ENCODE measurements at places on chromosomes 2 and 18. TPM values are rescaled to one million over a fixed set of nuclear protein-coding genes. Genes with fewer than 3 reads are reported as not detected.

NAT8 gene
- 29.7 TPM for polyA plus RNA-seq

VIT gene
- not detected for polyA plus RNA-seq

LOXHD1 gene
- polyA plus RNA-seq, result 1.1 TPM

ADGRF3 gene
- polyA plus RNA-seq, result 3.7 TPM

DNA sequence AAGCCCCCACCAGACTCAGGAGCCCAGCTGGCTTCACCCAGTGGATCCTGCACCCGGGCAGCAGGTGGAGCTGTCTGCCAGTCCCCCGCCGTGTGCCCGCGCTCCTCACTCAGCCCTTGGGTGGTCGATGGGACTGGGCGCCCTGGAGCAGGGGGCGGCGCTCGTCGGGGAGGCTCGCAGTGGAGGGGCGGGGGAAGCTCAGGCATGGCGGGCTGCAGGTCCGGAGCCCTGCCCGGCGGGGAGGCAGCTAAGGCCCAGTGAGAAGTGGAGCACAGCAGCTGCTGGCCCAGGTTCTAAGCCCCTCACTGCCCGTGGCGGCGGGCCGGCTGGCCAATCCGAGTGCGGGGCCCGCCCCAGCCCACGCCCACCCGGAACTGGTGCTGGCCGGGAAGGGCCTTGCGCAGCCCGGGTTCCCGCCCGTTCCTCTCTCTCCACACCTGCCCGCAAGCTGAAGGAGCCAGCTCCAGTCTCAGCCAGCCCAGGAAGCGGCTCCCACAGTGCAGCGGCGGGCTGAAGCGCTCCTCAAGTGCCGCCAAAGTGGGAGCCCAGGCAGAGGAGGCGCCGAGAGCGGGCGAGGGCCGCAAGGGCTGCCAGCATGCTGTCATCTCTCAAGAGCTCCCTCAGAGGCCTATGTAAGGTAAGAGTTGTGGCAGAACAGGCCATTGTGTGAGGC, 1307.8 kb upstream of the TMEFF2 start:
- DNase-seq, result no peak

All from renal pelvis (tissue), 12 donors.